ENCODE measurements at places on chromosomes 1 and 21.

GRCh38 chr1:42784547-42784945 lies 245 bp upstream of the TMEM269 start:
- no peak for DNase-seq

- DNase-seq, result no peak
These were observed 1.6 kb downstream of the DRAXIN start for GRCh38 chr1:11693024-11693590.

DNA sequence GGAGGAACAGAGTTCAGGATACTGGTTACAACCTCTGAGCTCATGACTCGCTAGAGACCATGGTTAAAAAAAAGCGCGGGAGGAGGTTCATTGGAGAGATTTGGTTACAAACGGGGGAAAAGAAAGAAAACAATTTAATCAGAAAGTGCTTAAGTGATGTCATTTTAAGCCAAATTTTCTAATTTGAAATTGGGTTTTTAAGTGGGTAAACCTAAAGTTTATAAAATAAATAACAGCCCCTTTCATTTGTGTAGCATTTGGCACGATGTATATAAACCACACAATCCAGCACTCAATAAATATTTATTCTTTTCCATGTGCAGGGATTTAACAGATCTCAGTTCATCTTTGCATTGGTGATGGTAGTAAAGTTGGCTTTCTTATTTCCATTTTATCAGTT lies 7.0 kb upstream of the DPT start:
- no peak for DNase-seq

DNA sequence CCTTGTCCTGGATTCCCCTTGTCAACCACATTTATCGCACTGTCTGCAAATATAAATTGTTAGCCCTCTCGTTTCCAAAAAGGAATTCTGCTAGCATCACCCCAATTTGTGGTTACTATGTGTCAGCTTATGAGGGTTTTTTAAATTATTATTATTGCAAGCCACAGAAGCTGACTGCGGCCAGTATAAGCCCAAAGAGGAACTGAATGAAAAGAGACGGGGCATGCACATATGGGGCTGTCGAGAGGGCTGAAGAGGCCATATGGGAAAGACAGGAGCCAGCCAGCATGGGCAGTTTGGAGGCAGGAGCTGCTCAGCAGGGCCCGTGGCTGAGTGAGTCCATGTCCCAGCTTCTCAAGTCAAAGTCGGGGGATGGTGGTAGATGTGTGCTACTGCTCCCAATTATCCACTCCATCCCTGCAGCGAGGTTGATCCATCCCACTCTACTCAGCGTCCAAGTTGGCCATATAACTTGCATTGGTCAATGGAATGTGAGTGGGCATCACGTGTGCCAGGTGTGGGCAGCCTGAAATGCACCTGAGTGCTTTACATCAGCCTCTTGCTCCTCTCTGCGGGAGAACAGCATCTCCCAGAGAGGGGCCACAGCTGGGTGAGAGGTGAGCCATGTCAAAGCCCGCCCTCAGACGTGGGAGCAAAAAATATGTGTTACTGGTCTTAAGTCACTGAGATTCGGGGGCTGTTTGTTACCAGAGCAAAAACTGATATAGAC lies 37.6 kb upstream of the LDLRAP1 start:
- DNase-seq, result no peak

GRCh38 chr1:24351918-24352627 lies 32.9 kb downstream of the GRHL3 start:
- DNase-seq, result no peak

GRCh38 chr1:42006836-42007235 lies 88.1 kb upstream of the HIVEP3 start:
- no peak for DNase-seq

GRCh38 chr1:233290396-233291034 lies 5.0 kb downstream of the PCNX2 start:
- no peak for DNase-seq

DNA sequence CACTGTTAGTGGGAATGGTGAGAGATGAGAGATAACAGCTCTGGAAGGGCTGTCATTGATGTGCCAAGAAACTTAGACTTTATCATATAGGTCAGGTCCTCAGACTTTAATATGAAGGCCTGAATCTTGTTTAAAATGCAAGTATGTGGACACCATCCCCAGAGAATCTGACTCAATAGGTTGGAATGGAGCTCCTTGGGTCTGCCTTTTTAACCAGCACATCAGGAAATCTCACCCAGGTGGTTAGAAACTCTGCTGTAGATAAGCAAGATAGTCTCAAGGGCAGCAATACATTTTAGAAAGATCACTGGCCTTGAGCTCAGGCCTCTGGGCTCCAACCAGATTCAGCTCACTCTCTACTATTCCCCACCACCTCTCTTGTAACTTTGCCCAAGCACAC lies 180.4 kb downstream of the SLC44A5 start:
- no peak for DNase-seq

GRCh38 chr1:12585536-12585935 lies 32.5 kb downstream of the DHRS3 start:
- DNase-seq, result no peak

DNA sequence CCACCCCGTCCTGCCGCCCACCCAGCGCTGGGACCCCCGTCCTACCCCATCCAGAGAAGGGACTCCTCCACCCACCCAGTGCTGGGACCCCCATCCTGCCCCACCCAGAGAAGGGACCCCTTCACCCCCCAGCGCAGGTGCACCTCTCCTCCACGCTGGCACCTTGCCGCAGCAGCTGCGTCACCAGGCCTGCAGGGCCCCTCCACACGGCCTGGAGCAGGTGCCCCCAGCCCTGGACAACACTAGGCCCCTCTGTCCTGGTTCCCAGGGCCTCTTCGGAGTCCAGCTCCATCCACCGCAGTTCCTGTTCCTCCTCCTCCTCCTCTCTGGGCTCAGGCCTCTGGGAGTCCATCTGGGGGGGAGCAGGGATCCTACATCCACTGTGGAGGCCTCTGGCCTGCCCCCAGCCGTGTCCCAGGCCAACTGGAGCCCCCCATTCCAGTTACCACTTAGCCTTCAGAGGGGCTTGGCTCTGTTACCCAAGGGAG lies 378 bp downstream of the ANKRD65 start:
- no peak for DNase-seq

- DNase-seq, result no peak
These were observed 496.6 kb downstream of the DPYD start for GRCh38 chr1:97424209-97424608.

DNA sequence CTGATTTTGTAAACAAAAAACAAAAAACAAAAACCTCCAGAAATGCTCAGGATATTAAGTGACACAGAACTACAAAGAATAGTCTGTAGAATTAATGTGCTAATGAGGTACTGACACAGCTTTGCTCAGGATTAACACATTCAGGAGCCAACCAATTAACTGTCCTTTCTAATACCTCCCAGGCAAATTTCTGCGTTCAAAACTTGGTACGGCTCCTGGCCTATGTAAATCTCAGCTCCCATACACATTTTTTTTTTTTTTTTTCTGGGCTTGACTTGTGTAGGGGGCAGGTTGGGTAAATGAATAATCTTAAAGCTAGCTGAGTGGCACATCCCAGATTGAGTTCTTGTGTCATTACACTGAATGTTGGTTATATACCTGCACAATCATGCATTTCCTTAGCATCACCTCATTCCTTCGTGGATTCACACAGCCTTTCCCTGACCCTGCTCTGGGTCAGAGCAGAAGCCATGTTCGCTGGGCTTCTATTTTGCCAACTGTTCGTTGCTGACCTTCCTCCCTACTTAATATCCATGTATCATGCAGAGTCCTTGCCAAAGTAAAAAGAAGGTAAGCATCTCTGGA lies 12.6 kb upstream of the IER5 start:
- DNase-seq, result no peak

DNA sequence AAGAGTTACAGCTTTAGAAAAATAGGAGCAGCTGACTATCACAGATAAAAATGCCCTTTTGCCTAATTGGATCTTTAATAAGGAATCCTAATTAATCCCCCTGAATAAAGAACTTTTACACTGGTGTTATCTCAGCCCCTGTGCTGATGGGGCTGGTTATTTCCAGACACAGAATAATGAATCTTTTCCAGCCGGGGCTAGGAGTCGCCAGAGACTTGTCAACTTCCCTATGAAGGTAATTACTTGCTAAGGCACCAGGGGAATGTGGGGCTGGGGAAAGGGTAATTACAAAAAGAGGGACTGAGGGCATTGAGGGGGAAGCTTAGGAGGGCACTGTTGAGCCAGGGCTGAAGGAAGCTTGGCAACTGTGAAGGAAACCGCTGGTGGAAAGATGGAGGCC lies 34.5 kb downstream of the HMGB4 start:
- no peak for DNase-seq

DNA sequence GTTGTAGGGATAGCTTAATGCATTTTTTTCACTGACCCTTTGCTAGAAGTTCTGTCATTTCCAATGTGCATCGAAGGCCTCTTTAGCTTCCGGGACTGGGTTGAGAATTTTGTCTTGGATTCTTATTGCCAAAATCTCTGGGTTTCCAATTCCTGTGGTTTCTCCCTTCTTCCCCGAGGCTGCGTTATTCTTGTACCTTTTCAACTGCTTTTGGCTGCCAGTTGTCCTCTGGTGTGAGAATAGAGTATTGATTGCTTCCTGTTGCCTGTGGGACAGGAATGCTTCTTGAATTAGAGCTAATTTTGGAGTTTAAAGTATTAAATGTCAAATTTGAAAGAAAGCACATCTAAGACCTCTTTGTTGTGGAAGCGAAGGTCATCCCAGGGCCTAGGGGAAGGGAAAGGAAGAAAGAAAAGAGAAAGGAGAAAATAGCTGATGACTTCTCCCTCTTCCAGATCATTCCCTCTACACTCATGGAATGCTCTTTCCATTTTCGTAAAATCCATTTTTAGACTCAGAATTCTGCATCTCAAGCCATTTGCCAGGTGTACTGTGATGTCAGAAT lies 21.1 kb downstream of the HUNK start:
- no peak for DNase-seq

DNA sequence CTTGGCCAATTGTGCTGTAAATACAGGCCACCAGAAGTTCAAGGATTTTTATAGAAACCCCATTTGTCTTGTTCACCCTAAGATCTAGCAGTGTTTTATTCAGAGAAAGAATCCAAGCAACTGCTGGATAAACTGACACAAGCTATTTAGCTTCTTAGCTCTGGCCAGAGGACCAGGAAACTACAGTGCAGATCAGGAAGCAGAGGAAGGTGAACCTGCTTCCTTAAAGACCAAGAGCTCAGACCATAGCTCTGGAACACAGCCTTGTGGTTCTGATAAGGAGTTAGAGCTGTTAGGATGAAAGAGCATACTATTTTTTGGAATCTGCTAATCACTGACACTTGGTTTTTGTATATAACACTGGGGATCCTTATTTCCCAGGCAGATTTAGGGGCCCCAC lies 5.2 kb upstream of the CCDC17 start:
- DNase-seq, result no peak

DNA sequence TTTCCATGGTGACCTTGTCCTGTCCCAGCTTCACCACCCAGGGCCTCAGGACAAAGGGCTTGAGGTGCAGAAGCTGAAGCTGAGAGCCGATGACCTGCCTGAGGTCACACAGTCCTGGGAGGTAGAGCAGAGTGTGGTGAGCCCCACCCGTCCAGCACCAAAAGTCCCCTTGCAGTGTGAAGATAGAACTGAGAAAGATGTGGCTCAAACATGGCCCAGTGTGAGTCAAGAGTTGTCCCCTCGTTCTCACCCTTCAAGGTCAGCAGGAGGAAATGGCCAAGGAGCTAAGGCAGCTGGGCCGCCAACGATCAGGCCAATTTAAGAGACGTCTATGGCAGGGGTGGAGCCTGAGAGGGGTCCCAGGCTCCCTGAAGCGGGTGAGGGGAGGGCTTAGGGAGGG lies 157.5 kb upstream of the KLHDC7A start:
- DNase-seq, result no peak

DNA sequence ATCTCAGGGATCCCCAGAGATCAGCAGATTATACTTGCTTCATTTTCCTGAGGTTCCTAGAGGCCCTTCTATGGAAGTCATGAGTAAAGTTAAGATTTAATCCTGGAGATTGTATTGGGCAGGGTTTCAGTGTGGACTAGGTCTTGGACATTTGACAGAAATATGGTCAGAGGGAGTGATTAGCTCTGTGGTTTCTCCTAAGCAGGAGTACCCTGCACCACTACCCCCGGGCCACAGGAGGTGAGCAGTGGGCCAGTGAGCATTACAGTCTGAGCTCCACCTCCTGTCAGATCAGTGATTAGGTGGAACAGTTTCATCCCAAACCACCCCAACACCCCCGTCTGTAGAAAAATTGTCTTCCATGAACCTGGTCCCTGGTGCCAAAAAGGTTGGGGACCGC lies 43.2 kb downstream of the PHACTR4 start:
- DNase-seq, result no peak

GRCh38 chr1:178543290-178543607 lies 30.3 kb downstream of the TEX35 start:
- DNase-seq, result no peak

DNA sequence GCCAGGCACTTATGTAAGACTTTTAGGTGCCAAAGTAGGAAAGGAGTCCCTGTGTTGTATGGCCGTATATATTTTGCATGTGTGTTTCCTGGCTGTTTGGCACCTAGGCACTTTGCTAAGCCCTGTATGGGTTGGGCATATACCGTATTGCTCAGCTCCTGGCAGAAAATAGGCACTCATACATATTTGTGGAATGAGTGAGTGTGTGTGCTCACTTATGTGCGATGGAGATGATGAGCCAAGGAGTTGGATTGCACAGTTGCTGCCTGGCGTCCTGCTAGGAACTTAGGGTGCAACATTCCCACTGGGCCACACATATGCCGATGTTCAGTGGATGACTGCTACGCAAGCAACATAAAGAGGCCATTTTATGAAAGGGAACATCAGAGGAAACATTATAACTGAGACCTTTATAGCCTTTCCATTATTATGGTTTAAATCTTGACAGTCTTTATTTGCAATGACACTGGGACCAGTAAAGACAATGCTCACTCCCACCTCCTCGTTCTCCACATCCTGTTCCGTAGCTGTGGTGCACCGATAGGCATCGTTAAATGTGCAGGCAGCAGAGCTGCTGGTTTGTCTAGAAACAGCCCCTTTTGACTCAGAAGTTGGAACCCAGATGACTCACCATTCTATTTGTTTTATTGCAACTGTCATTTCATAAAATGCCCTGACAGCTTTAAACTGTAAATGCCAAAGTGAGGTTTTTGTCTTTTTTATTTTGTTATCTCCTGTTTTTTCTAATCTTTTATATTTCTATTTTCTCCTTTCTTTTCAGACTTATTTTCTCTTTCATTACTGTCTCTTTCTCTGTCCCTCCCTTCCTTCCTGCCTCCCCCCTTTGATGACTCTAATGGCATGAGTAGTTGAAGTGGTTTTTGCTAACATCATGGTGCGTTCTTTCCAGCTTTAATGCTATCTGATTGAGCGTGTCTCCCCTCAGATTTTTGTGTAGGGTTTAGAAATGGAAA lies 36.1 kb downstream of the PEX14 start:
- DNase-seq, result no peak

DNA sequence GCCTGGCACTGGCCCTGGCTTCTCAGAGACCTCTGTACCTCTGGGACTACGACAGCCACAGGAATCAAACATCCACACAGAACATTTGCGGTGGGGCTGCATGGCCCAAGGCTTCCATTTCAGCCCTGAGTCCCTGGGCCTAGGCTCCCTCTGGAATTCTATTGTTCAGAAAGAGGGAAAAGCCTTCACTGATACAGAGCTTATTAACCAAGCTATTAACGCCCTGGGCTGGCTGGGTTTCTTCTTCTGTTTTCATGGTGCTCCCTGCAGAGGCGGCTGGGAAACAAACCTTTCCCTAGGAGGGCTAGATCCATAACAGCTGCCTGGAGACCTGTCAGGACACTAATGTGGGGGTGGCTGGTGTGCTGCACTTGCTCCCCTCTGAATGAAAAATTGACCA lies 88.2 kb downstream of the KAZN start:
- DNase-seq, result no peak
